ENCODE measurements at places on chromosomes 5 and 9. TPM values are rescaled to one million over a fixed set of nuclear protein-coding genes. Genes with fewer than 3 reads are reported as not detected.

- H3K36me3 ChIP-seq = no peaks in the 10 kb centered on the region
- no peak overlapping the region for H3K4me3 ChIP-seq
- H3K27me3 ChIP-seq = no peaks in the 10 kb centered on the region
Observed at GRCh38 chr5:65290677-65291076, 191.0 kb downstream of the ADAMTS6 start.

DNA sequence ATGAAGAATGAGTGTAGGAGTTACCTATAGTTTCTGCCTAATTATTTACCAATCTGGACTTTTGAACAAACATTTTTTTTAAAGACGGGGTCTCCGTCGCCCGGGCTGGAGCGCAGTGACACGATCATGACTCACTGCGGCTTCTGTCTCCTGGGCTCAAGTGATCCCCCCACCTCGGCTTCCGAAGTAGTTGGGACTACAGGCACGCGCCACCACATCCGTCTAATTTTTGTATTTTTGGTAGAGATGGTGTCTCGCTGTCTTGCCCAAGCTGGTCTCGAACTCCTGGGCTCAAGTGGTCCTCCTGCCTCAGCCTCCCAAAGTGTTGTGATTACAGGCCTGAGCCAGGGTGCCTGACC lies 1.5 kb downstream of the CTNNA1 start:
- peak overlapping the region; percentile 100 for H3K27ac ChIP-seq
- H3K36me3 ChIP-seq = peaks cover 5% of the 10 kb centered on the region
- H3K4me1 ChIP-seq = no peaks in the 10 kb centered on the region
- H3K4me3 ChIP-seq = peak overlapping the region; percentile 93
- H3K27me3 ChIP-seq = no peaks in the 10 kb centered on the region

DNA sequence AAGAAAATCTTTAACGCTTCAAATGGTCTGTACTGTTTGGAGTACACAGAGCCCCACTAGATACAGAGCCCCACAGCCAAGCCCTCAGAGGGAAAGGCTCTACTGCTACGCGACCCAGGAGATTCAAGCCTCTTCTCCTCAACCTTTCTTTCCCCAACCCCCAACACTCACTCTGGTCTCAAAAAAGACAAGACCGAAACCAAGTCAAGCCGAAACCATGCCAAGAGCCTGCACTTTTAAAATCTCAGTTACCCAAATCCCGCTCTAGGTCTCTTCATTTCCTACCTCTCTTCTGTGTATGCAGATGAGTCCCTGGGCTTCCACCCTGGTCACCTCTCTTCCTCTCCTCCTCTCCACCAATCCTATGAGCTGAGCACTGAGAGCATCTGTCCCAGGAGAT lies 31.9 kb downstream of the BARHL1 start:
- no peak overlapping the region for H3K4me3 ChIP-seq
- no peaks in the 10 kb centered on the region for H3K36me3 ChIP-seq
- no peak for DNase-seq

DNA sequence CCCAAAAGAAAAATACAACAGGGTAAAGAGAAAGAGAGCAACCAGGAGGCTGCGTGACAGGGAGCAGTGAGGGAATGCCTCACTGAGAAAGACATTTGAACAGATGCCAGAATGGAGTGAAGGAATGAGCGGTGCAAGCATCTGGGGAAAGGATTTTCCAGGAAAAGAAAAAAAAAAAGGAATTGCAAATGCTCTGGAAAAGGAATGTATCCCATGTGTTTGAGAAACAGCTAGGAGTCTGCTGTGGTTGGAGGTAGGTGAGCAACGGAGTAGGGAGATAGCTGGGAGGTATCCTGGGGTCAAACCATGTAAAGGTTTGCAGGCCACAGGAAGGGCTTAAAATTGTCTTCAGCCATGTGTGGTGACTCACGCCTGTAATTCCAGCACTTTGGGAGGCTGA lies 23.6 kb upstream of the CEMIP2 start:
- no peaks in the 10 kb centered on the region for H3K36me3 ChIP-seq
- no peaks in the 10 kb centered on the region for H3K4me1 ChIP-seq
- no peak overlapping the region for H3K4me3 ChIP-seq
- no peak for DNase-seq

GRCh38 chr9:3898461-3899218 lies 372.8 kb upstream of the RFX3 start:
- no peaks in the 10 kb centered on the region for H3K36me3 ChIP-seq
- H3K4me3 ChIP-seq = no peak overlapping the region
- peaks cover 3% of the 10 kb centered on the region for H3K4me1 ChIP-seq
- no peaks in the 10 kb centered on the region for H3K27me3 ChIP-seq
- no peak overlapping the region for H3K27ac ChIP-seq

DNA sequence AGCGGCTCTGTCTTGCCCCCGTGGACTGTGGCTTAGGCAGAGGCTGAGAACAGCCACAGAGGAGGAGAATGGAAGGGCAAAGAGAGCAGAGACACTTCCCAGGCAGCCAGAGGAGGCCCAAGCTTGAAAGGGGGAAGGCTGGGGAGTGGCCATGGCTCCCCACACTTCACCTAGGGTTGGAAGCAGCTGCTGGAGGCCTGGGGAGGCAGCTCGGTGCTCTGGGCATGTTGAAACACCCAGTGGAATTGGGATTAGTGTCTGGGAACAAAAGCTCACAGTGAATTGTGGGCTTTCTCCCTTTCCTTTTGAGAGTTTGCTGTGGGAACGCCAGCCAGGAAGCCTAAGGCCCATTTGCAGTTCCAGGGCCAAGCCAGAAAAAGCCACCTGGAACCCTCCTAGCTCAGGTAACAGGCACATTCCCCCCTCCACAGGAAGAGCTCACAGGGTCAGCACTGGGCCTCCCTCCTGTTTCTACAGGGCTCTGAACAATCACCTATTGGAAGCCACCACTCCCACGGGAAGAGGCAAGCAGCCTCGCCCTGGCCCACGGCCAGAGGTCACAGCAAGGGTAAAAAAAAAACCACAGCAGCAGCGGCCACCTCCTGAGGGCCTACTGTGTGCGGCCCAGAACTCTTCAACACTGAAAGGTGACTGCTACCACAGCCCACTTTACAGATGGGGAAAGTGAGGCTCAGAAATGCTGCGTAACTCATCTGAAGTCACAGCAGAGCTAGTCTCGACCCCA lies 20.2 kb downstream of the EEIG1 start:
- H3K27ac ChIP-seq = no peak overlapping the region
- H3K4me1 ChIP-seq = peaks cover 49% of the 10 kb centered on the region
- DNase-seq = peak; percentile 19
- H3K36me3 ChIP-seq = no peaks in the 10 kb centered on the region
- no peaks in the 10 kb centered on the region for H3K27me3 ChIP-seq

DNA sequence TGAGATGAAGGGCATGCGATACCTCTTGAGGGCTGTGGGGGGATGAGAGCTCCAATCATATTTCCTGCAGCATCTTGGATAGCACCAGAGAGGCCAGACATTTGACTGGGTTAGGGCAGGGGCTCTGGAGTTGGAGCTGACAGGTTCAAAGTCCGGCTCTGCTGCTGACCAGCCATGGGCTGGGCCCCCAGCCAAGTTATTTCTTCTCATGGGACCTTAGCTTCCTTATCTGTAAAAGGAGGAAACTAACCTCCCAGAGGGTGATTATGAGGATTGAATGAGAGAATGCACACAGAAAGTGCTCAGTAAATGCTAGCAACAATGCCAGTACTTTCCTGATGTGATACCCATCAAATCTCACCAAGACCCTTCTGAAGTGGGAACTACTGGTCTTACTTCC lies 65.2 kb upstream of the SLC25A51 start:
- H3K4me1 ChIP-seq = no peaks in the 10 kb centered on the region
- no peaks in the 10 kb centered on the region for H3K36me3 ChIP-seq
- no peak overlapping the region for H3K4me3 ChIP-seq

GRCh38 chr5:59020611-59021285 lies 437.9 kb downstream of the RAB3C start:
- no peaks in the 10 kb centered on the region for H3K27me3 ChIP-seq
- DNase-seq = no peak
- H3K4me1 ChIP-seq = no peaks in the 10 kb centered on the region

DNA sequence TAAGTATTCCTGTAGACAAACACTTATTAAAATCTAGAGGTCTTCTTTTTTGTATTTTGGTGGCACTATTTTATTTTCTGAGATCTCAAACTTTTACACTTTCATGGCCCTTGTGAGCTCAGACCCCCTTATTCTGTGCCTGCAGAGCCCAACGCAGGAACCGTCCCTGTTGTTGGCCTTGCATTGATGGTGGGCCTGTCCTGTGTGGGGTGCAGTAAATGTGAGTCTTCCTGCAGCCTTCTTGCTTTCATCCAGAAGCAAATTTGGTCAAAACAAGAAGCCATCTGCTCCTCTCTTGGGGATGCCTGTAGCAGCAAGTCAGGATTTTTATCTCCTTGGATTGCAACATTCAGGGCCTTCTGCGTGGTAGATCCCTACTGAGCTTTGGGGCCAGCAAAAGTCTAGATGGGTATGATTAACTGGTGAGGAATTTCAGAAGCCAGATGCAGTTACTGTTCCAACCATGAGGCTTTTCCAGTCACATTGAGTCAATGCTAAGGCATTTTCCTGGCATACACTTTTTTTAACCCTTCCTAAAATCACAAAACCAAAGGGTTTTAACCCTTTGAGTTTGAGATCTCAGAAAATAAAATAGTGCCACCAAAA lies 31.7 kb downstream of the BASP1 start:
- H3K27me3 ChIP-seq = no peaks in the 10 kb centered on the region
- H3K36me3 ChIP-seq = no peaks in the 10 kb centered on the region
- no peaks in the 10 kb centered on the region for H3K4me1 ChIP-seq
- H3K4me3 ChIP-seq = no peak overlapping the region

The PITX1 gene
- total RNA-seq = not detected

The CDH9 gene
- total RNA-seq = not detected

The CENPP gene
- 1.9 TPM for total RNA-seq

The TAF11L10 gene
- not detected for total RNA-seq
